ENCODE measurements at places on chromosomes 5 and 9. TPM values are rescaled to one million over a fixed set of nuclear protein-coding genes. Genes with fewer than 3 reads are reported as not detected.

The WNT8A gene
- not detected for total RNA-seq

The NUDT12 gene
- total RNA-seq = 3.9 TPM

The PCDHB5 gene
- not detected for total RNA-seq

DNA sequence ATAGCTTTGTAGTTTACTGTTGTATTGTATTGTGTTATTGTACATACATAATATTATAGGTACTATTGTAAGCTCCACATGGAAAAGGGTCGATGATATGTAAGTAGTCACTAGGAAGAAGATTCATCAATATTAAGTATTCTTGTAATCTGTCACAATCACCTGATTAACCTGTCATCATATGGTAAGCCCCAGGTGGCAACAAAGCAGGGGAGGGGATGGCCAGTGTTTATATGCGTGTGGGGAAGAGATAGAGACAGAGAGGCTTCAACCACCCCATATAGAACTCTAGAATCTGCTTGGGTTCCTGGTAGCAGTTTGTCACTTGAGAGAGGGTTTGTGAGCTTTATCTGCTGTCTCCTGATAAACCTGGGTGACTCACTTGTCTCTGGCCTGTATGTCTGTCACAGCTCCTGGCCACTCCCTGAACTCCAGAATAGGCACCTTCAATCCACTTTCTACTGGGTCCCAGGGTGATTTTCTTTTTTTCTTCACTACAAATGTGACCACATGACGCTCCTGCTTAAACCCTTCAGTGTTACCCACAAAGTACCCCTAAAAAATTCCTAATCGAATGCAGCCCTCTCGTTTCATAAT, 48.9 kb upstream of the CPEB4 start:
- no peak for DNase-seq

GRCh38 chr5:83227611-83228010, 150.3 kb downstream of the XRCC4 start:
- DNase-seq = no peak
